ENCODE measurements at places on chromosomes 2 and 18.

- no peak for DNase-seq
These were observed 116.6 kb upstream of the EFEMP1 start for GRCh38 chr2:56040189-56040588.

DNA sequence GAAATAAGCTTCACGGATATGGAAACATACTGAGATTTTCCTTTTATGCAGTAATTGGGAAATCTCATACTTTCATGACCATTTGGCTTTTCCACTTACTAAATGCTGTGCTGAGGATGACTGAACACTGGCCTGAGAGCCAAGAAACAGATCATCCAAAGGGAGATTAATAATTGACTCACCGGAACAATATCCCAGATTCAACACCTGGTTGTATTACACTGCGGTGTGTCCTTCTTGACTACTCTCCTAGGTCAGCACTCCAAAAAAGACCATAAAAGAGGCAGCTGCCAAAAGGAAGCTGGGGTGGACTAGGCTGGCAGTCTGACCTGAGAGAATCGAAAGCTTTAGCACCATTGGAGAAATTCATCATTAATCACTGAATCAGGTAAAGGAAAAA lies 469.1 kb downstream of the CBLN2 start:
- no peak for DNase-seq

GRCh38 chr2:105417857-105418436 lies 19.1 kb upstream of the FHL2 start:
- DNase-seq, result no peak

- DNase-seq, result no peak
These were observed 19.2 kb downstream of the DAW1 start for GRCh38 chr2:227890495-227891079.

- DNase-seq, result no peak
These were observed 82.4 kb upstream of the KLHL29 start for GRCh38 chr2:23302591-23302990.
